ENCODE measurements at places on chromosomes 3 and 15. TPM values are rescaled to one million over a fixed set of nuclear protein-coding genes. Genes with fewer than 3 reads are reported as not detected.

CNBP gene
- total RNA-seq: 330 TPM

IL17RE gene
- 2.4 TPM for total RNA-seq

FANCD2 gene
- total RNA-seq: 40.7 TPM

PLAAT1 gene
- not detected for total RNA-seq

SCG3 gene
- not detected for total RNA-seq

All from T-helper 1 cell treated with Interleukin-12 subunit alpha and Interleukin-12 subunit beta and Interleukin-4 antibody, amounts not matched to agents 30 ng/mL and 1 ng/mL, for 36 hours (primary cell).